ENCODE measurements at places on chromosomes 11 and 22. TPM values are rescaled to one million over a fixed set of nuclear protein-coding genes. Genes with fewer than 3 reads are reported as not detected.

DNA sequence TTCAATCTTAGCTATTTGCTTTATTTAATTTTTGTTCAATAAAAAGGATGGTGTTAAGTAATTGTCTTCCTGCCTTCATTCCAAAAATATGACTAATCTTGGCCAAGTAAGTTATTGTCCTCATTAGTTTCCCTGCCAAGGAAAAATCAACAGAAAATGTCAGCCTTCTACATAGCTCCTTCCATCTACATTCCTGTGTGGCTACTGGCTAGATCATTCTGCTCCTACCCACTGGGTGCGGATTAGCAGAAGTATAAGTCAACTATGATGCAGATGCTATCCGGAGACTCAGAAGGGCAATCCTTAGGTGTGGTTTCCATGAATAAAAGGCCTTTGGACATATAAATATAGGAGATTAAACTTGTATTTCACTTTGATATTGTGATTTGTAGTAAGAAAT lies 154.4 kb downstream of the SBF2 start:
- no peaks in the 10 kb centered on the region for H3K27me3 ChIP-seq
- peak; percentile 28 for DNase-seq
- H3K36me3 ChIP-seq = no peaks in the 10 kb centered on the region
- no peak overlapping the region for H3K27ac ChIP-seq

DNA sequence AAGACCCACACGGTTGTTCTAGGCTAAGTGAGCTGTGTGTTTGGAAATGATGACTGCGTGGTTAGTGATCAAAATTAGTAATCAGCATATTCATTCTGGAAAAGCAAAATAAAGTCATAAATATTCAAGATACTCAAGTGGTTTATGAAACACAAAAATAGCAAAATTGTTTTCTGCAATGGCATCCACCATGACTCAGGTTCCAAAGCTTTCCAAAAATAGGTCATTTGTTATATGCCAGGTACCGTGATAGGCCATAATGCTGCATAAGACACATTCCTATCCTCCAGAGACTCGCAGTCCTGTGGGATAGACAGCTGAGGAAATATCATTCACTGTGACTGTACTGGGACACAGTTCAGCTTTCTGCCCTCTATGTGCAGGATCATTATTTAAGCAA lies 2.4 kb upstream of the ATL3 start:
- DNase-seq = no peak
- no peaks in the 10 kb centered on the region for H3K27me3 ChIP-seq
- peaks cover 11% of the 10 kb centered on the region for H3K36me3 ChIP-seq
- H3K4me1 ChIP-seq = peaks cover 26% of the 10 kb centered on the region
- H3K4me3 ChIP-seq = no peak overlapping the region
- no peak overlapping the region for H3K27ac ChIP-seq

DNA sequence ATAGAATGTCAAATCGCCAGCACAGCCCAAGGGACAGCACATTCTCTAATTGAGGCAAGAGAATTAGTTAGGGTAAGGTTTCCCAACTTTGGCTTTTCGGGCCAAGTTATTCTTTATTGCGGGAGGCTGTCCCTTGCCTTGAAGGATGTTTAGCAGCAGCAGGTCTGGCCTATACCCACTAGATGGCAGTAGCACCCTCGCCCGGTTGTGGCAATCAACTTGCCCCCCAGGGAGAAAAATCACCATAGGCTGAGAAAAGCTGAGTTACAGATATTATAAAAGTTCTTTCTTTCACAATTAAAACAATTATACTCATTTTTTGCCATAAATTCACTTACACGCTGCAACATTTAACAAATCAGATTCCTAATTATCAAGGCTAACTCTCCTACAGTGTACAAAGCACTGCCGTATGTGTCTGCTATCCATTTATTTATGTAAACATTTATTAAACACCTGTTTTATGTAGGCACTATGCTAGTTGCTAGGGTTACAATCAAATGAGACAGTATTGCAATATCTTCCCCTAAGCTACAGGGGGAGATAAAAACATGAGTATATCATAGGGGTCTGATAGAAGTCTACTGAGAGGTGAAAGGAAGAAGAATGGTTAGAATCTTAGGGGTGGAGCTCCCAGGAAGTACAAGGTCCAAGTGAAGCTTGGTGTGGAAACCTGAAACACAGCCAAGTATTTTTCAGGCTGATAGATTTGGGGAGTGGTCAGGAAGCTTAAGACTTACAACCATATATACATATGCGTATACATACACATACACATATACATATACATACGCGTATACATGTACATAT lies 452.3 kb downstream of the RAB38 start:
- H3K27ac ChIP-seq = no peak overlapping the region
- H3K36me3 ChIP-seq = no peaks in the 10 kb centered on the region
- H3K27me3 ChIP-seq = no peaks in the 10 kb centered on the region
- H3K4me1 ChIP-seq = no peaks in the 10 kb centered on the region
- H3K4me3 ChIP-seq = no peak overlapping the region

DNA sequence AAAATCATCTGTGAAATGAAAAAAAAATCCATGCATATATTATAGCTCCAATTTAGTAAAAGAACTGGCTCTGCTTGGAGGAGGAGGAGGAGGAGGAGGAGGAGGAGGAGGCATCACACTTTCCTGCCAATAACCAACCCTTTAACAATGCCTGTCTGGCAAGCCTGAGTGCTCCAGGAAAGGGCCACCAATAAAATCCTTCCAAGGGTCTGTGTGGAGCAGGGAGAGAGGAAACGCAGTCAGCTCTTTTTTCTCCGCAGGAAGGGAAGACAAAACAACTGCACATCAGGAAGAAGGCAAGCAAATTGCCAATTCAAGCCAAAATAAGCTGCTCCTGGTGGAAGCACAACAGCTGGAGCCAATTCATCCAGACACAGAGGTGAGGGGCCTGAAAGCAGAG lies 139.0 kb downstream of the KCNC1 start:
- no peaks in the 10 kb centered on the region for H3K36me3 ChIP-seq
- no peak overlapping the region for H3K4me3 ChIP-seq
- H3K27ac ChIP-seq = no peak overlapping the region

DNA sequence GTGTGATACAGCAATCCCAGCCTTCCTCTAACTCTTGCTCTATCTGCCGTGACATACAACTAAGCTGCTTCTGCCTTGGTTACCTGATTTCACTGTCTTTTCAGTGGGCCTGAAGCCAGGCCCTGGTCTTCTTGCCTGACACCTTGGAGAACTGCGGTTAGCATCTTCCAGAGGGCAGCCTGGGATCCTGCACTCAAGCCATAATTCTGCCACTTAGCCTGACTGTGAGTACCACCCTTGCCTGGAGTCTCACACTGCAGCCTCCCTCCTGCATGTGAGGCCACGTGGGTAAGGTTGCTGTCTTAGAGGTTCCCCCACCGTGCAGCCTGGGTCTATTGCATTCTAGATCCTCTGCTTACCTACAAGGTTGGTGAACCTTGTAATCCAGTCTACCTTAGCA lies 35.8 kb downstream of the USP35 start:
- no peaks in the 10 kb centered on the region for H3K4me1 ChIP-seq
- no peak overlapping the region for H3K4me3 ChIP-seq
- no peaks in the 10 kb centered on the region for H3K36me3 ChIP-seq
- H3K27me3 ChIP-seq = no peaks in the 10 kb centered on the region

DNA sequence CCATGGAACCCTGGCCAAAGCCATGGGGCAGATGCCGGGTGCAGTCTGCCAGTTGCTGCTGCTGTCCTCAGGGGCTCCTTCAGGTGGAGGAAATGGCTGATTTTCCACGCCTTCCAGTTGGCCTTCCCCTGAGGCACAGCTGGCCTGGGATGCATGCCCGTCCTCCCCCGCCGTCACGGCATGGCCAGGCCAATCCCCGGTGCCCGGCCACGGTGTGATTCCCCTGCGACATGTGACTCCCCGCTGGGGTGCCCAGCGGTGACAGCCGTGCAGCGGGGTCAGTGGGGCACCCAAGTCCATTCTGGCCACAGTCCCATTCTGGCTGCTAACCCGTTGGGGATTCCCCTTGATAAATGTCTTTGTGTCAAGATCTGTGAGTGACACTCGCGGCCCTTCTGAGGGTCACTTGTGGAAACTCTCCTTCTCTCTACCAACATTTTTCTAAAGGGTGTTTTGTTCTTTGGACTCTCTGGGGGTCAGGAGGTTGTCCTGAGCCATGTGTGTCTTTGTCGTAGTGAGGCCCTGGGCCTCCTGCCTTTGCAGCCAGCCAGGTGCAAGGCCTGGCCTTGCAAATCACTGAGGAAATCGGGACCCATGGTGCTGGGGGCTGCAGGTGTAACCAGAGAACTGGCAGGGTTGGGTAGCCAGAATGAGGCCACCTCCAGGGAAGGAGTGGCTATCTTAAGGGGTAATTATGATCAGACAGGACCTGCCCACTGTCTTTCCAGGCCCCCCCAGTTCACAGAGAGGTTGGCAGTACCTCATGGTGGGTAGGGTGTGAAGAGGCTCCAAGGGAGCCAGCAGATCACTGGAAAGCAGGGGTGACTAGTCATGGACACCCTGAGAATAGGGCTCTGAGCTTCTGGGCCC lies 37.1 kb downstream of the KCNQ1OT1 start:
- DNase-seq = peak; percentile 45
- no peaks in the 10 kb centered on the region for H3K4me1 ChIP-seq
- no peaks in the 10 kb centered on the region for H3K27me3 ChIP-seq
- peaks cover 31% of the 10 kb centered on the region for H3K36me3 ChIP-seq
- no peak overlapping the region for H3K4me3 ChIP-seq

The OR51B4 gene
- total RNA-seq = not detected

The KLHL35 gene
- 0.41 TPM for total RNA-seq

The HBG2 gene
- total RNA-seq = not detected

The PTS gene
- 55.7 TPM for total RNA-seq

The SLC7A4 gene
- total RNA-seq = not detected

DNA sequence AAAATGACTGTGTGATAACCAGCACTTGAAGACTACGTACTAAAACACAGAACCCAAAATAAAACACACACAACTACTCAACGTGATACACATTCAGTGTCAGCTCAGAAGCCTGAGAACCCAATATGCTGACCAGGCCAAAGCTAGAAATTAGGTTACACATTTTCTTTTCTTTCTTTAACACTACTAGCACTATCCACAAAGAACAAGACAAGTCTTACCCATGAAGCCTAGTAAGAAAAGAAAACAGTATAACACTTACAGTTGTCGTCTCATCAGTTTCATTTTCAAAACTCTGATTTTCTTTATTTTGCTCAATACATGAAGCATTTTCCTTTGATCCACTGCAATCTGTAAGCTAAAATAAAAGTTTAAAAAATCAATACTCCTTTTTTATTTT lies 472.9 kb downstream of the DLG2 start:
- H3K4me1 ChIP-seq = no peaks in the 10 kb centered on the region
- no peak overlapping the region for H3K27ac ChIP-seq
- no peak overlapping the region for H3K4me3 ChIP-seq
- H3K36me3 ChIP-seq = no peaks in the 10 kb centered on the region

DNA sequence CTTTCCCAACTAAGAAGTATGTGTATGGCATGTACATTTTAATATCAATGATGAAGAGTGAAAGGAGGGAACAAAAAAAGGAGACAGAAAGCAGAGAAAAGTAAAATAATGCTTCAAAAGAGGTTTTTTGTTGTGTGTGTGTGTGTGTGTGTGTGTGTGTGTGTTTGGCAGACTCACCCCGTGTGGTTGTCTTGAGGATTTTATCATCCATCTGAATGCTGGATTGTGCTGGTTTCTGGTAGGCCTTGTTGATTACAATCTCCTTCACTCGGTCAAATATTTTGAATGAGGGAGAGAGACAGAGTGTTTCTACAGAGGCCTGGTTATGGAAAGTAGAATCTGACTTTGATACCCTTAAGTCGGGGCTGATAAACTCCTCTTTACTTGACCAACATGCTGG lies 128.5 kb downstream of the ENTHD1 start:
- DNase-seq = no peak
- H3K4me3 ChIP-seq = no peak overlapping the region
- no peaks in the 10 kb centered on the region for H3K36me3 ChIP-seq
- H3K27ac ChIP-seq = no peak overlapping the region
- H3K27me3 ChIP-seq = peaks cover 44% of the 10 kb centered on the region
- no peaks in the 10 kb centered on the region for H3K4me1 ChIP-seq

The OTOG gene
- total RNA-seq = not detected

The RAB30 gene
- total RNA-seq = 10.2 TPM

- DNase-seq = no peak
- H3K27me3 ChIP-seq = no peaks in the 10 kb centered on the region
- H3K4me3 ChIP-seq = no peak overlapping the region
- no peak overlapping the region for H3K27ac ChIP-seq
- no peaks in the 10 kb centered on the region for H3K4me1 ChIP-seq
These were observed 269.9 kb downstream of the NTM start for GRCh38 chr11:131640320-131640719.

- H3K27ac ChIP-seq = no peak overlapping the region
- H3K27me3 ChIP-seq = no peaks in the 10 kb centered on the region
- H3K4me3 ChIP-seq = no peak overlapping the region
- peaks cover 25% of the 10 kb centered on the region for H3K4me1 ChIP-seq
- no peak for DNase-seq
These were observed 9.1 kb upstream of the ZBED5 start for GRCh38 chr11:10866893-10867331.

The OR4C16 gene
- not detected for total RNA-seq

- no peak for DNase-seq
- H3K36me3 ChIP-seq = no peaks in the 10 kb centered on the region
- no peak overlapping the region for H3K27ac ChIP-seq
- no peaks in the 10 kb centered on the region for H3K4me1 ChIP-seq
- no peak overlapping the region for H3K4me3 ChIP-seq
- H3K27me3 ChIP-seq = no peaks in the 10 kb centered on the region
These were observed 7.6 kb upstream of the CYP2D6 start for GRCh38 chr22:42138122-42138770.

The CD3D gene
- total RNA-seq = not detected

The DUSP8 gene
- total RNA-seq = 0.82 TPM

The ASPHD2 gene
- total RNA-seq = 0.87 TPM

DNA sequence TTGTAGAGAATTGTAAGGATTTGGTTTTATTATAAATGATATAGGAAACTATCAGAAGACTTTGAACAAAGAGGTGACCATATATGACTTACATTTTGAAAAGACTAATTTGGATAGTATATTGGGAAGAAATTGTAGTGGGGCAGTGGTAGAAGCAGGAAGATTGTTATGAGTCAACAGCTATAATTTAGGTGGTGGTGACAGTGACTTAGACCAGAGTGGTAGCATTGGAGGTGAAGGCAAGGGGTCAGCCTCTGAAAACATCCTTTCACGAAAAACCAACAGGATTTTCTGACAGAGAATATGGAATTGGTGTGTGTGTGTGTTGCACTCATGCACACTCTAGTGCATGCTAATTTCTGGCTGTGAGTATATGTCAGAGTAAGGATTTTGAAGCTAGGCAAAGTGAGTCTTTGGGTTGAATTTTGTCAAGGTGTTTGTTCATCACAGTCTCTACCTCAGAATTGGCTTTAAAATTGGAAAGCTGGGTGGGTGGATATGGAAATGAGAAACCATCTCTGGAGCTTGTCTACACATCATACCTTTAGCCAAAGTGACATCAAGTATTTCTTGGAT lies 8.2 kb upstream of the HBE1 start:
- no peak for DNase-seq
- no peak overlapping the region for H3K27ac ChIP-seq
- H3K36me3 ChIP-seq = no peaks in the 10 kb centered on the region
- H3K27me3 ChIP-seq = no peaks in the 10 kb centered on the region
- no peak overlapping the region for H3K4me3 ChIP-seq
